ENCODE measurements at places on chromosomes 5 and 9.

- DNase-seq: no peak
Measured at GRCh38 chr5:74239261-74239660, 401.3 kb downstream of the ENC1 start.

- DNase-seq: no peak
Measured at GRCh38 chr9:21294904-21295538, 10.1 kb downstream of the IFNA5 start.

DNA sequence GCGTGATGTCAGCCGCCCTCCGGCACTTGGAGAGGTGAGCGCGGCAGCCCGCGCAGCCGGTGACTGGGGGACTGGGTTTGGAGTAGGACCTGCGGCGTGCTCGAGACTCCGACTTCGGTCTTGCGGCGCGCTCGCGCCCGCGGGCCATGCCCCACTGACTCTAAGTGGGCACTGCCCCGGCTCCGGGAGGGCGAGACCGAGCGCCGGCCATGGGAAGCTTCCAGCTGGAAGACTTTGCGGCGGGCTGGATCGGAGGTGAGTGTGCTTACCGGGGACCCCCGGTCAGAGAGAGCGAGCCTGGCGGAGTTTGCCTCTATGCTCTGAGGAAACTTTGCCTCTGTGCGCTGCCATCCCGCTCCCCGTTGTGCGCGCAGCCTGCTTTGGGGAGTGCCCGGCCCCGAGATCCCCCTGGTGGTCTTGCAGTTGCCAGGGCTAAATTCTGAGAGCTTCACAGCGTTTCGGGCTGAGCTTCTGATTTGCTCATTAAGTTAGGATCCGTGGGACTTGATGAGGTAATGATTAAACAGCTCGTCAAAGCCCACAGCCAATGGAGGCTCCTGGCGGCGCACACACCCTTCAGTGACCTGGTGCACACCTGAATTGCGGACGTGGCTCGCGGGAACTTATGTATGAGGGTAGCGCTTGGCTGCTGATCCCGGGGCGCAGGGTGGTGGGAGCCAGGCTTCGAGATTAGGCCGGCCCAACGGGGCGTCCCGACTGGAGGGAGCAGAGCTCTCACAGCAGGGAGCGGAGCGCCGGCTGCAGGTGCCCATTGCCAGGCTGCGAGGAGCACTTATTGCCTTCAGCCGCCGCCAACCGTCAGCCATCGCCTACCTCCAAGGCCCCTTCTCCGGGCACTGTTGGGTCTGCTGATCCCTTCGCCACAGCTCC lies at the start of gene SLC25A48:
Gene SLC25A48 (plus strand): TSS at position 25 of the 891 bp plus-strand sequence. CDS start 185 bp downstream, at position 210.
- DNase-seq: peak; percentile 77

DNA sequence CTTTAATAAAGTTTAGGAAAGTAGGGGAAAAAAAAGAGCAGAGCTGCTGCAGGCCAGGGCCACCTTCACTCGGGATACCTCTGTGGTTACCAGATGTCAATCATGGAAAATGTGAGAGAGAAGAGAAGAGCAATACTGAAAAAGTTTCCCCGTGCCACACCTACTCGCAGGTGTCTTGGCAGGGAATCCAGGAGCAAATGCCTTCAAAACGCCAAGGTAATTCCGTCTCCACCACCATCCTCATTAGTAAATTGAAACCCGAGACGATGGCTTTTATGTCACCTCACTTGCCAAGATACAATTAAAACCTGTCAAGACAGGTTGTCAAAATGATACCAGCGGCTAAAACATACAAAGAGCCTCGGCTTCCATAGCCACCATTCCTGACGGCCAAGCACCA lies 49.7 kb downstream of the FAM81B start:
- no peak for DNase-seq

- DNase-seq: no peak
Measured at GRCh38 chr5:155406815-155407214, 393.3 kb downstream of the KIF4B start.

DNA sequence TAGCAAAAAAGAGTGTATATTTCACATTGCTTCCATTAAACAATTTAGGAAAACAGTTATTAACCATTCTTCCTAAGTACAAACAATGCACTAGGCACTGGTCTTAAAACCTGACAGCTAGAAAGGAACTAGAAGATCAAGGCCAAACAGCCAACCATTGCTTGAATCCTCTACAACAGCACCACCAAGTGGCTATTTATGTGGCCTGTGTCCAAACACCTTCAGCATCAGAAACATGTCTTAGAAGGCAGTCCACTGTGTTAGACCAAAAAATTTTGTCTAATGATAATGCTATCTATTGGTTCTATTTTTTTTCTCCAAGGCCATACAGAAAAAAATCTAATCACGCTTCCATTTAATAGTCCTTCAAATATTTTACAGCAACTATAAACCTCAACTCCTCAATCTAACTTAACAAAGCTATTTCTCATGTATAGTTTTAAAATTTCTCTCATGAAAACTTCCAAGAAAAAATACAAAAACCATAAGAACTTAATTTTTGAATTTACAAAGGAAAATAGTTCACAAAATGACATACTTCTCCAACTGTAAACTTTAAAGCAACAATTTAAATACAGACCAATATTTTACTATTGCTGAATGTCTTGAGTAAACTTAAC lies 36.1 kb downstream of the CAAP1 start:
- DNase-seq: no peak

DNA sequence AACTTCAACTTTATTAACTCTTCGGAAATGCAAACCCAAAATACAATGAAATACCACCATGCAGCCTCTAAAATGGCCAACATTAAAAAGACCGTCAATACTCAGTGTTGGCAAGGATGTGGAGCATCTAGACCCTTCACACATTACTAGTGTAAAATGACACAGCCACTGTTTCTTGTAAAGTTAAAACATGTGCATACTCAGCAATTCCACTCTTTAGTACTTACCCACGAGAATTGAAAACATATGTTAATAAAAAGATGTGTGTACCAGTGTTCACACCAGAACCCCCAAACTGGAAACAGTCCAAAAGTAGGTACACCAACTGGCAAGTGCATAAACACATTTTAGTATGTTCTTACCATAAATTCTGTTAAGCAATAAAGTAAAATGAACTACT lies 294.7 kb downstream of the PLK2 start:
- DNase-seq: no peak

- no peak for DNase-seq
Measured at GRCh38 chr9:135732569-135733257, 30.7 kb downstream of the KCNT1 start.

DNA sequence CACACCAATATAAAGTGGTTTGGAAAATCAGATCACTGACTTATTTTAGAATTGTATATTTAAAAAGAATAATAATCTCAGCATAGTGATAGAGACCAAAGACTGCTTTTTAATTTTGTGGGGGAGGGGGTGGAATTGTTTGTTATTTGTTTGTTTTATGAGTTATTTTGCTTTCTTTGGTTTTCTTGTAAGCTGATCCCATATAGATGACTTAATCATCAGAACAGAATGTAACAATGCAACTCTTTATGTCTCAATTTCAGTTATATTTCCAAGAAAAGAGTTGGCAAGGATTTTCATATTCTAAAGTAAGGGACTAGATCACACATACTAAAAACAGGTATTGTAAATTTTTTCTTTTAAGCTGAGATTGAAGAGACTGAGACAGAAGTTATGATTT lies 984.9 kb downstream of the TLE4 start:
- no peak for DNase-seq

DNA sequence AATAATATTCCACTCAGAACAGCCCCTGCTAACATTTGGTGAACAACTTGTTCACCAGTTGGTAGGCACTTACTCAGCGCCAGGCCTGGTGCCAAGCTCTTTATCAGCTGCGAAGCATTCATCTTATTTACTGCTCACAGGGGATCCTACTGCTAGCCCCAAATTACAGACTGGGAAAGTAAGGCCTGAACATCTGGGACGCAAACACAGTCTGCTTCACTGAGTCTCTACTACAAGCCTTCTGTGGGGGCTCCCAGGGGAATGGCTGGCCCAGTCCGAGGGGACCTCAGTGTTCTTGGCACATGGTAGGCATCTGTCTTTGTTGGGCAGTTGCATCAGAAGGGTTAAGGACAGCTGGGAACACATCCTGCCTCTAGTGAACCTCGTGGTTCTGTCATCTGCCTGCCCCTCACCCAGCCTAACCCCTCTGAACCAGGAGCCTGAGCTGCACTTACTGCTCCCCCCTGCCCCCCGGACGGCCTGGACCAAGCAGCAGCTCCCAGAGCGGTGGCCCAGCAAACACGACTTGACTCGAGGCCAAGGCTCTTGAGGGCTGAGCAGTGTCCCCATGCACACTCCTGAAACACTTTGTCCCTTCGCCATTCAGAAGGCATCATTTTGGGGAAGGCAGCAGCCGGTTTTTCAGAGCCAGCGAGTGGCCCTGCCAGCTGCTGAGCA lies at the start of gene PHYHD1:
Gene PHYHD1 (plus strand): TSS at position 602 of the 678 bp plus-strand sequence. CDS start 1,342 bp downstream, outside the sequence.
- no peak for DNase-seq

DNA sequence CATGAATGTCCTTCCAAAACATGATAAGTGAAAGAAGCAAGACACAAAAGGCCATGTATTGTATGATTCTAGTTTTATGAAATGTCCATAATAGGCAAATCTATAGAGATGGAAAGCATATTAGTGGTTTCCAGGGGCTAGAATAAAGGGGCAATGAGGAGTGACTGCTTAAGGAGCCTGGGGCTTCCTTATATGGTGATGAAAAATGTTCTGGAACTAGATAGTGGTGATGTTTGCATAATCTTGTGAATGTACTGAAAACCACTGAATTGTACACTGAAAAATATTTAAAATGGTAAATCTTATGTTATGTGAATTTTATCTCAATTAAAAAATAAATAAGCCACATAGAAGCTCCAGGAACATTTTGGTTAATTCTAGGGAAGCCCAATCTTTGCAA lies 144.4 kb upstream of the ANKRD55 start:
- no peak for DNase-seq

DNA sequence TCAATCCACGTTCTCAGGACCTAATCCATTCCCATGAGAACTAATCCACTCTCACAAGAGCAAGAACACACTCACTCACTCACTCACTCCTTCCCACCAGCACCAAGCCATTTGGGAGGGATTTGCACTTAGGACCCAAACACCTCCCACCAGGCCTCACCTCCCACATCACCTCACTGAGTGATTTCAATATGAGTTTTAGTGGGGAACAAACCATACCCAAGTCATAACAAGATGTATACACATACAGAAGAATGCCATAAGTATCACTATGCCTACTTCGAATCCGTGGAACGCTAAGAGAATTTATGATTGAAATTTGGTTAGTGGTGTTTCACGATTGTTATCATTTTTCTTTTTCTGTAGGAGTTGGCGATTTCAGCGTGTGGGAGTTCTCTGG lies 29.3 kb upstream of the CTSL start:
- DNase-seq: no peak

DNA sequence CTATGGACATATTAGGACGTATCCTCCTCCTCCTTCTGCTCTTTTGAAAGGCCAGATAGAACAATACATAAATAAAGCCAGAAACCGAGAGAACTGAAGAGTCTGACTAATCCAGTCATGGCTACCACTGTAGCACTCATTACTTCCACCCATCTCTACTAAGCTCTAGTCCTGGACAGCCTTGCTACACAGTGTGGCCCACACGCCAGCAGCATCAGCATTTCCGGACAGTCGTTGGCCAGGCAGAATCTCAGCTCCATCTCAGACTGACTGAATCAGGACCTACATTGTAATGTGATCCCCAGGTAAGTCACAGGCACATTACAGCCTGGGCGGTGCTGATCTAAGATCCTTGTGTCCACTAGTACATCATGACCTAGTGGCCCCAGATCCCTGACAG lies 182.9 kb downstream of the DRD1 start:
- DNase-seq: no peak

- no peak for DNase-seq
Measured at GRCh38 chr9:127172066-127172707, 49.8 kb upstream of the ANGPTL2 start.

DNA sequence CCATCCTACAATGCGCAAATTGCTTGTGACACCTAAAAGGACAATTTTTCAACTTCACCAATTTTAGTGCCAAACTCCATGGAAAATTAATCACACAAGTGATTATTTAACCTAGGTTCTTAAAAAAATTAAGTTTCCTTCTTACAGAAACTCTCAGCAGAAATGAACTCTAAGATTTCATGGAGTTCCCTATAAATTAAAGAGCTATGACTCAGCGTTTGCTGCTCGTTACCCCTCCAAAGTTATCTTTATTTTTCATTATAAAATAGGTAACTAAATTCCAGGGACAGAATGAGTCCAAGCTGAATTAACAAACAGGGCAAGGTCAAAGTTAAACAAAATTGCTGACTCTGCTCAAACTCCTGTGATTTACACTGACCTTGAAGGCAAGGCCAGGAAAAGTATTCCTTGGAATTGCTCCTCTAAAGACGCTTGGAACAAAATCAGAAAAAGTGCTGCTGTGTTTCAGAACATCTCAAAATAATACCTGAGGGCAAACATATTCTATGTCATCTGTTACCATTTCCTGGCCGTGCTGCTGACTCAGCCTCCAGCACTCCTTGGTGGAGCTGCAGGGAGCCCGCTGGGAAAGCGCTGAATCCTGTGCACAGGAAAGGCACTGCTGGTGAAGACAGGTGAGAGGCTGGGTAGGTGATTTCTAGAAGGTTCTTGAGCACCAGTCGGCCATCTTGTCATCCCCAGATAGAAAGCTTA lies 2.5 kb upstream of the CMBL start:
- DNase-seq: no peak

DNA sequence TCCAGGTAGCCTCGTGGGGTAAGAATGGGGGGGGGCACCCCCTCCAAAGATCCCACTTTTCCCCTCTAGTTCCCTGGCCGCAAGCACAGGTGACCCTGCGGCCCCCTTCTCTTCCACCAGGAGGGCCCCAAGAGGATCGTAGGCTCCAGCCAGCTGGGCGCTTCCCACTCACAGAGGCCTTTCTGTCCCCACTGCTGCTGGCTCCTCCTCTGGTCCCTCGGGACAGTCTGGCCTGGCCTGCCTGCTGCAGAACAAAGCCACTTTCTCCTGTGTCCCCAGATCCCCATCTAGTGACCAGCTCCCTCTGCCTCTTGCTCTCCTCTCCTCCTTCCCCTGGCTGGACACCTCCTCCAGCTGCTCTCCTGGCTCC lies 534 bp upstream of the SAPCD2 start:
- DNase-seq: no peak

GRCh38 chr9:109381011-109381729 lies 60.3 kb upstream of the EPB41L4B start:
- no peak for DNase-seq

- DNase-seq: no peak
Measured at GRCh38 chr9:77926371-77926878, 105.2 kb downstream of the GNAQ start.

- DNase-seq: no peak
Measured at GRCh38 chr9:12719431-12719830, 26.2 kb downstream of the TYRP1 start.

- no peak for DNase-seq
Measured at GRCh38 chr9:108351571-108351970, 504.2 kb downstream of the ACTL7B start.

GRCh38 chr9:135103001-135103446 lies 15.6 kb downstream of the OLFM1 start:
- DNase-seq: no peak

GRCh38 chr5:133244242-133244641 lies 192.4 kb downstream of the HSPA4 start:
- no peak for DNase-seq

GRCh38 chr5:142803428-142804125 lies 33.4 kb downstream of the ARHGAP26 start:
- no peak for DNase-seq

GRCh38 chr5:14415698-14416074 lies 165.9 kb upstream of the OTULINL start:
- no peak for DNase-seq
